ENCODE measurements at places on chromosomes 6 and 20.

DNA sequence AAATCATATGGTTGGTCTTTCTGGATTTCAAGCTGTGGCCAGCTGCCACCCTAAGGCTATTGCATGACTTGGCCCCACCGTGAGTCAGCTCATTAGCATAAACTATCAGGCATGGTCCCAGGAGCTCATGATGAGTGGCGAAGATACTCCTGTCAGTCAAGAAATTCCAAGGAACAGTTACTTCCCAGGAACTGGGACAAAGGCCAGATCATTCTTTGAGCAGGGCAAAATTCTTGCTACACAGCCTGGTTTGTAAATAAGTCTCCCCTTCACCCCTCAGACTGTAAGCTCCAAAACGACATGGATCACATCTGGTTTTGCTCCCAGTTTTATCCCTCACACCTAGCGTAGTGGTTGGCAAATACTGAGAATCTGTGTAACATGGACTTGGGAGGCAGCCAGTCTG lies 33.0 kb upstream of the KIAA1586 start:
- H3K27me3 ChIP-seq: no peaks in the 10 kb centered on the region
- no peaks in the 10 kb centered on the region for H3K36me3 ChIP-seq
- no peaks in the 10 kb centered on the region for H3K4me1 ChIP-seq
- H3K4me3 ChIP-seq: no peak overlapping the region
- no peak overlapping the region for H3K27ac ChIP-seq
- no peak for DNase-seq

GRCh38 chr20:31894980-31895675 lies 24.7 kb downstream of the TTLL9 start:
- peaks cover 3% of the 10 kb centered on the region for H3K4me1 ChIP-seq
- H3K27me3 ChIP-seq: no peaks in the 10 kb centered on the region
- peak overlapping the region; percentile 24 for H3K4me3 ChIP-seq
- H3K27ac ChIP-seq: peak overlapping the region; percentile 57
- H3K36me3 ChIP-seq: no peaks in the 10 kb centered on the region

DNA sequence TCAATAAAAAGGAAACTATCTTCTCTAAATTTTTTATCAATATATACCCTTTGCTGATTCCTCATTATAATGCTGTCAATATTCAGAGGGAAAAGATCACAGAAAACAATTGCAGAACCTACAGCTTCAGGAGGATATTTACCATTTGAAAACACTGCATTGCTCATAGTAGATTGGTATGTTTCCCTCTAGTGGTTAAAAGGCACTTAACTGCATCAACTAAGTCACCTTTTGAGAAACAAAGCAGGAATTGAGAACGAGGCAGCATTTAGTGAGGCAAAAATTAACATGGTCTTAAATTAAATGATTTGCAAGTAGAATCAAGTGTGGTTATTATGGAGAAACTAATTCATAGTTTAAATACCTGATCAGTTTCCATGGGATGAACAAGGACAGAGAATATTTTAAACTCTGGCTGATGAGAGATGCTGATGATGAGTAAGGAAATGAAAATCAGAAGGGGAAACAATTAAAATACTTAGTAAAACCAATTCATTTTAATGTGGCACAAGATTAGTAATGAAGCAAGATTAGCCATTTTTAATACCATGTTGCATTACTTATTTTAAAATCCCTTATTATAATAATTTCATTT lies 642.1 kb downstream of the EPHA7 start:
- no peaks in the 10 kb centered on the region for H3K27me3 ChIP-seq
- H3K27ac ChIP-seq: no peak overlapping the region
- no peaks in the 10 kb centered on the region for H3K36me3 ChIP-seq
- no peaks in the 10 kb centered on the region for H3K4me1 ChIP-seq

DNA sequence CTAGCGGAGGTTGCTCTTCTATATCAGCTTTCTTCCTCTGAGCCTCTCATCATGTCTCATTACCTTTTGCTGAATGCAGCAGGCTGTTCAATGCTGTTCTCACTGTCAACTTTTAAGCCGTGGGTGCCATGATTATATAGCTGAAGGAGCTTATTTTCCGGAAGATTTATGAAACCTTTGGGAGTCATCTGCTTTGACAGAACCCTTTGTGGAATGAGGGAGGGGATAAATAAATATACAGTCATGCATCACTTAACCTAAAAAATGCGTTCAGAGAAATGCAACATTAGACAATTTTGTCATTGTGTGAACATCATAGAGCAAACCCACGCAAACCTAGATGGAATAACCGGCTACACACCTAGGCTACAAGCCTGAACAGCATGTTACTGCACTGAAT lies 102.2 kb upstream of the AKAP12 start:
- no peak overlapping the region for H3K27ac ChIP-seq
- no peak overlapping the region for H3K4me3 ChIP-seq
- H3K27me3 ChIP-seq: no peaks in the 10 kb centered on the region
- H3K4me1 ChIP-seq: peaks cover 6% of the 10 kb centered on the region
- DNase-seq: no peak
